ENCODE measurements at places on chromosomes 1 and 21. TPM values are rescaled to one million over a fixed set of nuclear protein-coding genes. Genes with fewer than 3 reads are reported as not detected.

DNA sequence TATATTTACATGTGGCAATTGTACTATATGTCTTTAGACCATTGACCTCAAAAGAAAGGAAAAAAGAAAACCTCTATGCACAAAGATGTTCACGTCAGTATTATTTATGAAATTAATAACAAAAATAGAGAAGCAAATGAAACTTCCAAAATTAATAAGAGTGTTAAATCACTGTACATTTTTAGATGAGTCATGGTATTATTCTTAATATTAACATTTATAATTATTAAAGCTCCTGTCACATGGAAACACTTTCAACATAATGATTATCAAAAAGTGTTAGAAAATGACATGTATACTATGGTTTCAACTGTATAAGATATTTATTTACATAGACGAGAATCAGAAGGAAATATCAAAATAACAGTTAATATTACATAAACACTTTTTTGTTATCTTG is 324.9 kb upstream of the RUNX1 start:
- H3K36me3 ChIP-seq: no peaks in the 10 kb centered on the region
- H3K27ac ChIP-seq: no peak overlapping the region
- H3K4me1 ChIP-seq: peaks cover 20% of the 10 kb centered on the region
- no peak for DNase-seq
- H3K27me3 ChIP-seq: no peaks in the 10 kb centered on the region

GRCh38 chr1:64051796-64052195 is 151.6 kb upstream of the UBE2U start:
- no peak for DNase-seq
- no peaks in the 10 kb centered on the region for H3K4me1 ChIP-seq
- no peaks in the 10 kb centered on the region for H3K36me3 ChIP-seq
- H3K27ac ChIP-seq: no peak overlapping the region
- H3K27me3 ChIP-seq: no peaks in the 10 kb centered on the region
- no peak overlapping the region for H3K4me3 ChIP-seq

- no peak overlapping the region for H3K27ac ChIP-seq
- peaks cover 69% of the 10 kb centered on the region for H3K36me3 ChIP-seq
- DNase-seq: no peak
Measured at GRCh38 chr1:160325252-160325651, 17.8 kb downstream of the COPA start.

DNA sequence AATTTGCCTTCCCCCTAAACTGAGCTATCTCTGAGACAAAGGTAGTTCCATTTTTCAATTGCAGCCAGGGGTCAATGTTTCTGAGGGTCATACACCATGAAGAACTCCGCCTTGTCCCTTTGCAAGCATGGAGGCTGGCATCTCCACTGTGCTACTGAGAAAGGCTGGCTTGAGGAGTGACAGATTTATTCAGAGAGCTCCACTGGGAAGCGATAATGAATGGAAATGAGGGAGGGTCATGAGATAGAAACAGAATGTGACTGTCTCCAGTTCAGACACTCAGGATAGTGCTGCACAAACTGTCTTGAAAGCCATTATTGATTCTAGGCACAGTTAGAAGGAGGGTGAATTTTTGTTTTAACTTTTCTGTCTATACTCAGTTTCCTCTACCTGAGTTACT is 197.5 kb downstream of the ZNF326 start:
- H3K27me3 ChIP-seq: no peaks in the 10 kb centered on the region
- H3K4me1 ChIP-seq: no peaks in the 10 kb centered on the region
- H3K36me3 ChIP-seq: no peaks in the 10 kb centered on the region

The SLC16A4 gene
- total RNA-seq: 14.8 TPM

The EPHA2 gene
- total RNA-seq: 140 TPM

The C21orf91 gene
- total RNA-seq: 31.9 TPM

The MED8 gene
- 57.1 TPM for total RNA-seq

The ANKRD45 gene
- 1.8 TPM for total RNA-seq

The TMEM82 gene
- not detected for total RNA-seq
